ENCODE measurements at places on chromosomes 1 and 21. TPM values are rescaled to one million over a fixed set of nuclear protein-coding genes. Genes with fewer than 3 reads are reported as not detected.

- peak; percentile 47 for DNase-seq
These were observed 9.1 kb downstream of the CDKN2C start for GRCh38 chr1:50978852-50979781.

DNA sequence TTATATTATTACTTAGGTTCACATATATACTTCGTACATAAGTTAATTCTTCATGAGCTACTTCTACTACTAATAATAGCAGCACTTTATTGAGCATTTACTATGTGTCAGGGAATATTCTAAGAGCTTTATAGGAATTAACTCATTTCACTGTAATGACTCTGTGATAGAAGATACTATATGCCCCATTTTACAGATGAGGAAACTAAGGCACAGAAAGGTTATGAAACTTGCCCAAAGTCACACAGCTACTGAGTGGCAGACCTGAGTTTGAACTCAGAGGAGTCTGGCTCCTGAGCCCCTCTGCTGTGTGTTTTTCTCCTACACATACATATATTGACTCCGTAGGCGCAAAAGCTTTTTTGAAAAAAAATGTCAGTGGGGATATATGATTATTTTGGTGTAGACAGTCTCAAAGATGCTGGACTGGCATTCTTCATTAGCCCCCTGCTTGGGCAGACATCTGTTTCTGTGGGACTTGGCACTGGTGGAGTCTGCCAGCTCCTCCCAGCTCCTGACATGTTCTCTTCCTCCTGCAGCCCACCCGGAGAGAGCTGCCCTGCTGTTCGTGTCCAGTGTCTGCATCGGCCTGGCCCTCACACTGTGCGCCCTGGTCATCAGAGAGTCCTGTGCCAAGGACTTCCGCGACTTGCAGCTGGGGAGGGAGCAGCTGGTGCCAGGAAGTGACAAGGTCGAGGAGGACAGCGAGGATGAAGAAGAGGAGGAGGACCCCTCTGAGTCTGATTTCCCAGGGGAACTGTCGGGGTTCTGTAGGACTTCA lies 70.9 kb downstream of the TCP10L start:
- no peak for DNase-seq

CLDN8 gene
- not detected for total RNA-seq

GRCh38 chr21:38626306-38626705 lies 128.0 kb upstream of the ERG start:
- DNase-seq = no peak

GJA4 gene
- not detected for total RNA-seq

DNA sequence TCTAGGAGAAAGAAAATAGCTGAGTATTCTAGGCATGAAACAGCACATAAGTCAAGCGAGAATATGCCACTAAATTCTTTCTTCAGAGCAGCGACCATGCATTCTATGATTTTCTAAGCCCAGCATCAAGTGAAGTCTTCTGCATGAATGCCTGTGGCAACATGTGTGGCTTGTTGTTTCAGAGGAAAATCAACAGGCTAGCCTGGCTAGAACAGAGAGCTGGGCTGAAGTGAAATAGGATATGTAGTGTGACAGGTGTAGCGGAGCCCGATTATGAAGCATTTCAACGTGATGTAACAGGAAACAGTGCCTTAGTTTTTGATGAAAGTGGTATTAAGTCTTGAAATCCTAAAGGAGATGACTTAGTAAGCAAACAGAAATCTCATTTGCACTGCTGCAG lies 7.0 kb downstream of the CSDE1 start:
- DNase-seq = no peak

USH2A gene
- total RNA-seq = not detected

- no peak for DNase-seq
These were observed 608.7 kb upstream of the PLXNA2 start for GRCh38 chr1:208852911-208853310.

DNA sequence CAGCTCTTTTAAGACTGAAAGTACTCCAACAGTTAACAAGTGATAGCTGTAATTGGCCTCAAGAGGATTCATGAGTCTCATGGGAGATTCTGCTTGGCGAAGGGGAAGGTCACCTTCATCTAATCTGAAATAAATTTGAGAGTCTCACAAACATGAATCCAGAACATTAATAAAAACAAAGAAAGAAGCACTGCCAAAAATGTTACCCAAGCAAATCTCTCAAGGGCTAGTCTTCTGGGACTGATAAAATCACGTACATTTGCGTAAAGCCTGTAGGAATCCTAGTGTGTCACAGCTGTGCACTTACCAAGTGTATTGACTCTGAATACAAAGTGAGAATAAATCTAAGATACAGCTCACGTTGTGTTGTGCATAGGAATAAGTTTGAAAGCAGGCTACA lies 21.2 kb upstream of the NUF2 start:
- DNase-seq = no peak

DNA sequence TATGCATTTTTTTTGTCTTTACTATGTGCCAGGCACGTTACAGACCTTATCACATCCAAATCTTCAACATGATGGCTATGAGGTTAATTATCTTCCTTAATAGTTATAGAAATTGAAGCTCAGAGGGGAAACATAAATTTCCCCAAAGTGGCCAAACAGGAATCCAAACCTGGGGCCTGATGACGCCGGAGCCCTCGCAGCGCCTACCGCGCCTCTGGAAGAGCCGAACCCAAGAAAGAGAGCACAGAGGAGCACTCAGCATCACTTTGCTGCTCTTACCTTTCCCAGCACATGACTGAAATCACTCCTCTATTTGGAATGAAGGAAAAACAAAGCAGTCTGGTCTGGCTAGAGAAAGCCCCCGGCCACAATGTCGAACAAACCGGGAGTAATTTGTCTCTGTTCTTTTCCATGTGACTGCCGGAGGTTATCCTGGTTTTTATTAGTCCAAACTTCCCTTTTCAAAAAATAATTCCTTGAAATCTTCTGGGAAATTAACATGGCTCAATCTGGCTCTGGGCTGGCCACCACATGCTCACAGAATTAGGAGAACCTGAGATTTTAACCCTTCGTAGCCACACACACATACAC lies 195.5 kb downstream of the ADSS2 start:
- DNase-seq = no peak

HHAT gene
- 28.2 TPM for total RNA-seq

- peak; percentile 61 for DNase-seq
These were observed 27.5 kb downstream of the OVGP1 start for GRCh38 chr1:111399792-111400610.

HFM1 gene
- not detected for total RNA-seq

DNA sequence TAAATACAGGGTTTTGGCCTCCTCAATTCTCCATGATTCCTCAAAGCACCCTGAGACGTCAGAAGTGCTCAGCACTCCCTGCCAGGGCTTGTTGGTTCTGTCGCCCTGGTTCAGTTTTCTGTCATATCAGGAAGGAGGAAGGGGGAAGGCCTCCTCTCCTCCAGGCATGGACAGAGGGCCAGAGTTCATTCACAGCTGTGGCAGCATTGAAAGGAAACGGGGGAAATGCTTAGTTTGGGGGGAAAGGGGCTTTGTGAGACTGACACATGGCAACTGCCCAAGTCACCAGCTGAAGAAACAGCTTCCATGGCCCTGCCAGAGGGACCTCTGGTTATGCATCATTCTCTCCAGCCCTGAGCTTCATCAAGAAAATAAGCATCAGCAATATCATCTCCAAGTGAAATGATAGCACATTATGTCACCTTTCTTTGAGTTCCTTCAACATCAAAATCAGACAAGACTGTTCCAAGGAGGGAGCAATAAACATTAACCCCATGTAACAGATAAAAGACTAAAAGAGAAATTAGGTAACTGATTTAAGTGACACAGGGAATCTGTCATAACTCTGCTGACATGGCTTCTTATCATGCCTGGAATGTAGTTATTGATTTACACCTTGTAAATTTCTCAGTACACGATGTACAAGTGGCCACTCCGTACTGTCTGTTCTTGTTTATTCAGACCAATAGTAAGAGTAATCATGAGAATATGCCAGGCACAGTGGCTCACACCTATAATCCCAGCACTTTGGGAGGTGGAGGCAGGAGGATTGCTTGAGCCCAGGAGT lies 103.2 kb upstream of the SLC25A33 start:
- DNase-seq = no peak

DNA sequence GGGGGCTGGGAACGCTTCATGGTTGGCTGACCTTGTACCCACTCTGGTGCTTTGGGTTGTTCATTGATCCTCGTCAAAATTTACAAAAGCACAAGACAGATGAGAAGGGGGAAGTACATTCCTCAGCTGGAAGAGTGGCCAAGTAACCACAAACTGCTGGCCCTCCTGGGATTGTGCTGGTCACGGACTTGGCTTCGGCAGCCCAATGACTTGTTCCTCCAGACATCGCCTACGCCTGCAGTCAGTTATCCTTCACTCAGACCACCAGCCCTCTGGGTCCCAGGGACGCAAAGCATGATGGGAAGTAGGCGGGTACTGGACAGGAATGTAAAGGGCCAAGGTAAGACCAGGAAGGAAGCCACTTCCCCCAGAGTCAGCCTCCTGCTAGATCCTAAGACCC lies 53.1 kb downstream of the LMX1A start:
- DNase-seq = no peak

HNRNPCL4 gene
- total RNA-seq = not detected

HORMAD1 gene
- total RNA-seq = 2.1 TPM

GRCh38 chr1:177413982-177414596 lies 243.3 kb downstream of the BRINP2 start:
- DNase-seq = no peak

SMCP gene
- not detected for total RNA-seq

DNA sequence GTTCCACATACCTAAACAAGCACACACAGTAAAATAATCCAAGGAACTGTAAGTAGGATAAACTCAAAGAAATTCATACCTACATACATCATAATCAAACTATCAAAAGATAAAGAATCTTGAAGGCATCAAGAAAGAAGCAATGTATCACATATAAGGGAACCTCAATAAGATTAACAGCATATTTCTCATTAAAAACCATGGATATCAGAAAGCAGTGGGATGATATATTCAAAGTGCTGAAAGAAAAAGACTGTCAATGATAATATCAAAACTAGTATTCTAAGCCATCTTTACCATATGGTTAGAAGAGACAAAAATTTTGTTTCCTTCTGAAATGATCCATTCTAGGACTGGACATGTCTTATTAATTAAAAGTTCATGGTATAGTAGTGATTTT lies 37.1 kb upstream of the ADAM30 start:
- no peak for DNase-seq

DNA sequence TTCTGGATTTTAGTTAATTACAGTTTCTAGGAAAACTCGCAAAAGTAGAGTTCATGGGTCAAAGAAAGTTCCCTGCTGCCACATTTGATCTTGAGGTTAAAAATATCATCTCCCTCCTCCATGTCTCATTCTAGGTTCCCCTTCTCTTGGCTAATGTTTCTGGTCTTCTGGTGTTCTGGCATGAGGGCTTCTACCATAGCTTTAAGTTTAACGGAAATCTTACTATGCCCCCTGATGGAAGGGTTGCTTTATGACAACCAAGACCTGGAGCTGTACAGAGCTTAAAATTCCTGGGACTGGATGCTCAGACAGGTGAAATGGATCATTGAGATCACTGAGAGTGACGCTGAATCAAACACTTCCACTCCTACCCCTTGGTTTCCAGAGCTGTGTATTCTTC lies 1881.7 kb downstream of the MRPL39 start:
- DNase-seq = no peak

MAN1C1 gene
- 0.89 TPM for total RNA-seq

- no peak for DNase-seq
These were observed 36.5 kb downstream of the EPHB2 start for GRCh38 chr1:22747021-22747734.

GRCh38 chr1:117009132-117009531 lies 7.6 kb downstream of the CD101 start:
- no peak for DNase-seq

GRCh38 chr1:172162236-172162635 lies 258.2 kb upstream of the C1orf105 start:
- DNase-seq = no peak

DNA sequence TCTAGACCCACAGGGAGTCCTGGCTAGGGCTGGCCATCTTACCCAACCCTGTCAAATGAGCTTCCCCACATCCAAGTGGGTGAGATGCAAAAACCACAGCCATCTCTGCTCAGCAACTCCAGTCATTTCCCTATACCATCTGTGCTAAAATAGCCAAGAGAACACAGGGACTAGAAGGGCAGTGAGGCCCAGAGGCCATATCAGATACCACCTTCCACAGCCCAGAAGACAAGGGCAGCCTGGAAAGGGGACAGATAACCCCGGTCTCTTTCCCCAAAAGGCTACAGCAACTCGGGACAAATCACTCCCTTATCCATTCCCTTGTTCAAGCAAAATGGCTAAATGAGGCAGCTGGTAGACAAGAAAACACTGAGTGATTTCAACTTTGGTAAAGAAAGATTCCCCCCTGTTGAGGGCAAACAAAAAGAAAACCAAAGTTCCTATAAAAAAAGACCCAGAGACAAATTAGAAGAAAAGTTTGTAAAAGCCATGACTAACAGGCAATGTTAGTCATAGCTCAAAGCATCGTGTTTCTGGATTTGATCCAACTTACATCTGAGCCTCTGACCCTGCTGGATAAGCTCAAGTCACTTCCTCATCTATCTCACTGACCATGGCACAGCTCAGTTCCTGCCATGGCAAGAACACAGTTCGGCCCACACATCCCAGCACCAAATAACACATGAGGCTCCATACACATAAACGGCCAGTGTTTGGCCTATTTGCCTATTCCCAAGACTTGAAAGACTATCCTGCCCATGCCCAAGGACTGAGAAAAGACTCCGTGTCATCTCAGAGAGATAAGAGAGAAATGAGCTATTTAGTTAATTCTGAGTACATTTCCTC lies 3.1 kb downstream of the LAMB3 start:
- no peak for DNase-seq

- DNase-seq = peak; percentile 59
These were observed 10.0 kb upstream of the C1orf115 start for GRCh38 chr1:220680085-220680687.

NEGR1 gene
- total RNA-seq = not detected

SPRTN gene
- total RNA-seq = 13.4 TPM

DNA sequence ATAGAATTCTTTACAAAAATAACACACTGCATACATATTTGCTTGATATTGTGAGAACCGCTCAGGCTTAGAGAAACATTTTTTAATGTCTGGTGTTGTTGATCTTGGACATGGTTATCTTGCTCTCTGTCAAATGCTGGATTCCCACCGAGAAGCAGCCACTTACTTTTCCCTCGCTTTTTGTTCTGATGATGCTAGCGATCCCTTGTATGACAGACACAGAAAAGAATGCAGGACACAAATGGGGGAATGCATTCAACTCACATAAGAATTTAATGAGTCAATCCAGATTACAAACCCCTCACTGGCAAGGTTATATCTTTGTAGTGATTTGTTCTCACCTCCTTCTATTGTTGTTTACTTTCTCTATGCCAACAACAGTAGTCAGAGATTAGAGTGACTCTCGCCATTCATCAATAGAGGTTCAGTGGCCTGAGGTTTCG lies 76.8 kb upstream of the AKT3 start:
- DNase-seq = no peak

GRCh38 chr1:39992234-39992633 lies 37.3 kb downstream of the MFSD2A start:
- no peak for DNase-seq
